CD4-positive, alpha-beta memory T cell (primary cell): ENCODE measurements at places on chromosomes 1 and 21. TPM values are rescaled to one million over a fixed set of nuclear protein-coding genes. Genes with fewer than 3 reads are reported as not detected.

PTPRF gene
- not detected for total RNA-seq

DNA sequence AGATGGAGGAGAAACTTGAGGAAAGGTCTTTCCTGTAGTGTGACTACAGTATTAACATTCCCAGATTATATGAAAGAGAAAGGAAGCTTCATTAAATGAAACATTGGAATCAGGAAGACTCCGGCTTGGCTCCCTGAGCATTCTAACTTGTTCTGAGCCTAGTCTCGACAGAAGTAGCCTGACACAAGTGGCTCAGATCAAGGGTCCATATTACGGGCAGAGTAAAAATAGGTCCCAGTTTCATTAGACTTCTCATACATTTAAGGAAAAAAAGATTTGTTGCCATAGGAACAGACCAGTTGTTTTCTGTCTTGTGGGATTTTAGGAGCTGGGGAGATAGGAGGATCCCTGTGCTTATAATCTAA lies 12.8 kb downstream of the SMAP2 start:
- no peak for DNase-seq

ACKR1 gene
- not detected for total RNA-seq

FRRS1 gene
- 0.29 TPM for total RNA-seq

GRCh38 chr1:98992844-98993243 lies 11.8 kb downstream of the PLPPR5 start:
- DNase-seq: no peak
